ENCODE measurements at places on chromosomes 7 and 10.

DNA sequence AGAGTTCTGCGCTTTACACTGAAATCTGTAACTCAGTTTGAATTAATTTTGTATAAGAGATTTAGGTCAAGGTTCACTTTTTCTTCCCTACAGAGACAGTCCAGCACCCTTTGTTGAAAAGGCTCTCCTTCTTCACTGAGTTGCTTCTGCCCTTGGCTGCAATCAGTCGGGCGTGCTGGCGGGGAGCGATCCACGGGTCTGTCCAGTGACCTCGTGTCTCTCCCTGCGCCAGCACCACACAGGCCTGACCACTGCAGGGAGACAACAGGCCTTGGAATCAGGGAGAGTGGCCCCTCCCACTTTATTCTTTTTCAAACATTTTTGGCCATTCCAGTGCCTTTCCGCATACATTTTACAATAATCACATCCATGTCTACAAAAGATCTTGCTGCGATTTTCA is 66.9 kb downstream of the AMZ1 start:
- no peak for DNase-seq

GRCh38 chr7:43309706-43310022 is 197.2 kb downstream of the HECW1 start:
- peak; percentile 16 for DNase-seq

DNA sequence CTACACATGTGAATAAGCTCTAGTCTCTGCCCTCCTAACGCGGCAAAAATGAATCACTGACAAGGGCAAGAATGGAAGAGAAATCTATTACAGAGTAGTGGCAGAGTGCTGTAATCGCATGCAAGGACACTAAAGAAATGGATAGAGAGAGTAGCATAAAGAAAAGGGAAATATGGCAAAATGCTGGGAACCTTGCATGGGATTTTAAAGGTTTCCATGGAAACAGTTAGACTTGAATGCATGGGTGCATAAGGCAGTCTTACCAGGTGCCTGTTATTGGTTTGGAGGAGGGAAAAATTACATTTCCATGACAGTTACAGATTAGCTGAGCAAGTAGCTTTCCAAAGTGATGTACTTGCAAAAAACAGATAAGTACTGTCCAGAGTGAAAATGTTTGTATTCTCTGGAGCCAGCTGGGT is 233.4 kb downstream of the PTN start:
- DNase-seq = no peak

DNA sequence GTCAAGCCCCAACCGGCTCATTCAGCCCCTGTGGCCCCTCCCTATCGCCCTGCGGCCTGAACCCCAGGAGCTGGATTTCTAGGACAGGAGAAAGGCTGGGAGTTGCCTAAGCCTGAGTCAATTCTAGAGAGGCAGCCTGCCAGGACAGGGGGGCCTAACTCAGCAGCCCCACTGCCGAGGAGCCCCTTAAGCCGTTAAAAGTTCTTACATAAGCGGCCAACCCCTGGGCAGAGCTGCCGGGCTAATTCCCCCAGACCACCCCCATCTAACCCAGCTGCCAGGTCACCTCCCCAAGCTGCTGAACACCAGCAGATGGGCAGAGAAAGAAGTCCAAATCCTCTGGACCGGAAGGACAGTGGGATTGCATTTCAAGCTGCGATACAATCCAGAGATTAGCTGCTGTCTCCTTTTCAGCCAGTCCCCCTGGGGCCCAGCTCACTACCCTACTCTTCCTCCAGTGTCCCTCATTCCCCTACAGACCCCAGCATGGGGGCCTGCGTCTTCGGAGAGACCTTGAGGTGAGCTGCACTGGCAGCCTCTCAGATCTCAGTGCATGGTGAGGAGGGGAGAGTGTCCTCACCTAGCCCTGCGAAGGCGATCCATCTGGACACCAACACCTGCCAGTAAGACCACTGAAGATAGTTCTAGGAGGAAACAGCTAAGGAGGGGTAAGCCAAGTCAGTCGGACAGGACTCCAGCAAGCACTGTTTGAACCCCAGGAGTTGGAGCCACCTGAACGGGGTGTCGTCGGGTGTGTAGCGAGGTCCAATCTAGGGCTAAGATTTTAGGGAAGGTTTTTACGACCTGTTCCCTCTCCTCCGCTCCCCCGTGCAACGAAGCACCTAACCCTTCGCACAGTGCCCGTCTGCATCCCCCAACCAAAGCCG is 830 bp downstream of the IMPDH1 start:
- DNase-seq = peak; percentile 41

GRCh38 chr10:124688889-124689670 is 55.1 kb downstream of the FAM53B start:
- no peak for DNase-seq

GRCh38 chr10:64115908-64116643 is 594.9 kb downstream of the REEP3 start:
- peak; percentile 32 for DNase-seq

- DNase-seq = no peak
These were observed 7.2 kb upstream of the RELN start for GRCh38 chr7:103996639-103997038.

DNA sequence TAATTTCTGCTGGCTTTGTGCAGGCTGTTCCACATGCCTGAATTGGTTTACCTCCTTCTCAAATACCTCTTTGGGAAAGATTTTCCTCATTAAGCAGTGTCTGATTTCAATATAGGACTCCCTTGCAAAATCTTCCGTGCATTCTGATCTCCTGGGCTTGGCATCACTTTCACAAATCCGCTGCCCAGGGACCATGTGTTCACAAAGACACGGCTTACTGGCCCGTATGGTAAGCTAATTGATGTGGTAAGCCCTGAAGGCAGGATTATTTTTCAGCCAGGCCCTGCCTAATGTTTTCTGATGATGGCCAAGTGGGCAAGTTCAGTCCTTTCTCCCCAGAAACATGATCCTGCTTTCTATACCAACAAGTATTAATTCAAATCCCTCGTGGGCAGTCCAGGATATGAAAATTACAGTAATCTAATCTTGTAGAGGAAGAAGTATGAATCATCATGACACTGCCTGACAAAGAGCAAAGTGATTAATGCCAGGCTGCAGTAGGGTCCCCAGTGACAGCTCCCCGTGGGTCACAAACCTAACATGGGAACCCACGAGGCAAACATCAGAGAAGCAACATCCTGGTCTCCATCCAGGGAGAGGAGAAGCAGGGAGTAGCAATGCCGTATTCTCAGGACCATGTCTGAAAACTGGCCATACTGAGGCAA is 11.6 kb upstream of the SVIL start:
- peak; percentile 71 for DNase-seq

- DNase-seq = no peak
These were observed 63.1 kb upstream of the DUSP5 start for GRCh38 chr10:110434489-110435096.

DNA sequence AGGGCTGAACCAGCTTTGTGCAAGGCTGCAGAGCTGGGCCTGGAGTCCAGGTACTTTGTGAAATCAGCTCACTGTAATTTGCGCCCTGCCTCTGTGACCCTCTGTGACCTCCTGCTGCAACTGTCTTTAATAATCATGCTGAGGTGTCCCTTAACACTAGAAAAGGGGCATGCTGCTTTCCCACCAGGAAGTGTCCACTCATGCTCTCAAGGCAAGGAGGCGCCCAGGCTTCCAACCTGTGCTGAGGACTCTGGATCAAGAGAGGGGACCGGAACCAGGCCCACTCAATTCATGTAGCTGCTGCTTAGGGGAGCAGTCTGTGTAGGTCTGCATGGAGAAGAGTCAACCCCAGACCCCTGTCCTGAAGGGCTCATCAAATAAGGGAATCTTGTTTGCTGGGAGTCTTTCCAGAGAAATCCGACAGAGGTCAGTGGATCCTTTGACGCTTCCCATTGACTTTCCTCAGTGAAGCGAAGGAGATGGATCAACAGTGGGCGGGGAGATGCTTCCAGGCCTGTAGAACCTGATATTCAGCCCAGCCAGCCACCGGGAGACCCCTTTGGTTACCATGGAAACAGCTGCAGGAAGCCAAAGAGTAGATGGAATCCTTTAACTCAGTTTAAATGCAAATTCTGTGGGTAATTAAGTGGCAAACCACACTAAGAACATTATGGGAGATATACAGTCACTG is 945.9 kb downstream of the GRID1 start:
- peak; percentile 21 for DNase-seq

- DNase-seq = no peak
These were observed 1.1 kb downstream of the ANKRD2 start for GRCh38 chr10:97573672-97574071.

GRCh38 chr7:139702313-139702731 is 75.5 kb downstream of the HIPK2 start:
- no peak for DNase-seq

DNA sequence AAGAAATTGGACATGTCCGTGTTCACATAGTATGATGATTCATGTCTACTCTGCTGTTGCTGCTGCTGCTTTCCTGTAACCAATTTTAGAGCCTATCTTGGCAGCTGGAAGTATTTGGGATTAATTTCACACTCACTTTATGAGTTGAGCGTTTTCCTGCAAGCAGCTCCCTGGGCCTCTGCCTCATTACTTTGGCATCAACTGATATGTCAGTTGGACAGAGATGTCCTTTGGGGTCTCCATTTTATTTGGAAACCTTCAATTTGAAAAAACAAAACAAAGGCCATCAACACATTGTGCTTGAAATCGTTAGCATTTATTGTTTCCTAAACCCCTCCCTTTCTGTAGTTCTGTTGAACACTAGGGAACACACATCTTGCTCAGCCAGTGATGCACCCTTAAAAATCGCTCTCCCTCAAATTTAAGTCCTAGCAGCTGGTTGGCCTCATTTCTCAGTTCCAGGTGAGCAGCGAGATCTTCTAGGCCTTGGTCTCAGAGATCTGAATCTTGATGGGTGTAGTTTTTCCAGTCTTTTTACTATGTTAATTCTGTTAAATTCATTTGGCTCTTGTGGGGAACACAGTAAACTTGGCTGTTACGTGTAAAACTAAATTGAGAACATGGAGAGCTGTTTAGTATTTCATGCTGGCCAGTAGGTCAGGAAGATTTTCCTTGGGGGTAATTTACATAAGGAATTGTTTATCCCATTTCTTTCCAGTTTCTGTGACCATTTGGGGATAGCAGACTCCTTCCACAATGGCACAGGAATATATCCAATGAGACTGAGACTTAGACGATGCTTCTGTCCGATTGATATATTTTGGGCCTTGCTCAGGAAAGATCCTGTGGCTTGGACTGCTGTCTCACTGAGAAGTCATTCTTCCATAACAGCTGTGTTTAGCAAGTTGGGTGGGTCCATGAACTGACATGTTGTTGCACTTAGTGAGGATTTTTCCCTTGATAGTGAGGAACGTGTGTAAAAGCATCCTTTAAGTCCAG is 371.6 kb downstream of the BBS9 start:
- DNase-seq = peak; percentile 80

DNA sequence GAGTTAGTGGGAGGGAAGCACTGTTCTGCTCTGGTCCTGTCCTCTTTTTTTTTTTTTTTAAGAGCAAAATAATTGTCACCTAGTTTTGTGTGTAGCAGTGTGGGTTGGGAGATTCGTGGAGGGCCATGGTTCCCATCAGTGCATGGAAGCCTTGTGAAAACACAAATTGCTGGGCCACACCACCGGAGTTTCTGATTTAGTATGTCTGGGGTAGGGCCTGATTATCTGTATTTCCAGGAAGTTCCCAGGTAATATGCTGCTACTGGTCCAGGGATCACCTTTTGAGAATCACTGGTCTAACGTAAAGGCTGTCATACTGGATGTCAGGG is 191.3 kb downstream of the GATA3 start:
- DNase-seq = no peak

DNA sequence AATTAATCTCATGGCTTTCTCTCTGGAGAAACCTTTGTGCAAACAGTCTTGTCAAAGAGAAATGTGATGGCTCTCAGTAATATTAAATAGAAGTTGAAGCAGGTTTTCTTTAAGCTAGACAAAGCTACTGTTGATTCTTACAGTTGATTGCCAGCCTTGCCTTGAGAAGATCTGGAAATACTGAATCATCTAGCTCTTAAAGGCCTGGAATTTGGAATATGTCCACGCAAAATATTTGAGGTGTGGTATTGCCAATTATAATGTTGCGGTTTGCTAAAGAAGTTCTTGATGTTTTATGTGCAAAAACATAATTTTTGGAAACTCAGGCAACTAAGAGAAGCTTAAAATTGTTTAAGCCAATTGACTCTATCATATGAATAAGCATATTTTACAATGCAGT is 371.9 kb downstream of the PHF14 start:
- DNase-seq = no peak

GRCh38 chr7:21407796-21408480 is 19.9 kb upstream of the SP4 start:
- no peak for DNase-seq

- peak; percentile 1 for DNase-seq
These were observed 30.5 kb downstream of the IPMK start for GRCh38 chr10:58237014-58237834.

DNA sequence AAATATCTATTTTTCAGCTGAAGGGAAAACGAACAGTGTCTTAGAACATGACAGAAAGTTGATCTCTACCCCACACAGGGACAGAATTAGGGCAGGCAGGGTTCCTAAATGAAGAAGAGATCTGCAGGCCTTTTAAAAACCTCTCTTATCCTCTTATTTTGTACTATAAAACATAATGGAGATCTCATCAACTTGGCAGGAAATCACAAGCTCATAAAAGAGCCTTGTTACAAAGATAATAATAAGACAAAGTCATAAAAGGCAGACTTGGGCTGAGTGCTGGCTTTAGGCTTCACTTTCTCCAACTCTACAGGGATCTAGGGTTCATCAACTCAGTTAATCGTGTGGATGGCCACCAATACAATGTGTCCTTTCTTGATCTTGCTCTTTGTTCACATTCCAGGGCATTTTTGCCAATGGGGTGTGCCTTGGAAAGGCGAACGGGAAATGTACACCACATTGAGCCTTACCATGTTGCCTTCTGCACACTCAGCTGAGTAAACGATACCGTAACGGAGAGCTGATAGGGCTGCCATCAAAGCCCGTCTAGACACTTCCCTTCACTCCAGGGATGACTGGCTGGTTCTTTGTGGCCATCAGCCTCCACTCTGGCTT is 7.1 kb upstream of the TEX36 start:
- DNase-seq = no peak

Data from tongue (tissue), 3 donors.